ENCODE measurements at places on chromosomes 2 and 18. TPM values are rescaled to one million over a fixed set of nuclear protein-coding genes. Genes with fewer than 3 reads are reported as not detected.

DNA sequence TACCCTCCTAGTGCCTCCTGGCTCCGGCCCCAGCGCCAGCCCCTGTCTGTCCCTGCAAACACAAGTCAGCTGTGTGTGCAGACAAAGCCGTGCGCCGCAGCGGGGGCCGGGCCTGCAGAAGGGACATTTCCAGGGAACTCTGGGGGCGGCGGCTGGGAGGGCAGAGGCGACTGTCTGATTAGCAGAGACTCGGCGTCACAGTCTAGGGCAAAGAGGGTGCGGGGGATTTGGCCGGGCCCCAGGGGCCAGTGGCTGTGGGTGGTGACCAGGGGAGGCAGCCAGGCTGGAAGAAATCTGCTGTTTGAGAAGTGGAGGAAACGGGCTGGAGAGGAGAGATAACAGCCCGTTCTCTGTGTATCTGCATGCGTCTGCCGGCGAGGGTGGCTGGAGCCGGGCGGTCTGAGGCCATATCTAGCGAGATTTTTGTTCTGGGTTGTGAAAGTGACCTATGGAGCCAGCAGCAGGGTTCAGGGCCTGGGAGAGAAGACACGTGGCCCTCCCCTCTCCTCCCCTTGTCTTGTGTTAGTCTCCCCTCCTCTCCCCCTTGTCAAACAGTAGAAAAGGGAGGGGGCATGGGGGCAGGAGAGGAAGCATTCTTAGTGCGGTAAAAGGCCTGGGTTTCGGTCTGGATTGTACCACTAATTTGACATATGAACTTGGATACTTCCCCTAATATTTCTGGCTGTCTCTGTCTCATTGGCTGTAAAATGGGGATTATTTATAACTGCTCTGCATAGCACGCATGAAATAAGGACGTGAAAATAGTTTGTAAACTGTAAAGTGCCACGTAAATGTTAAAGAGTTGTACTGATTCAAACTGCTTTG is 169.4 kb downstream of the SMAD7 start:
- peak; percentile 10 for DNase-seq
- no peaks in the 10 kb centered on the region for H3K27me3 ChIP-seq
- H3K4me1 ChIP-seq = no peaks in the 10 kb centered on the region

GRCh38 chr2:224922142-224922727 is 120.0 kb downstream of the DOCK10 start:
- no peak overlapping the region for H3K27ac ChIP-seq
- no peaks in the 10 kb centered on the region for H3K4me1 ChIP-seq
- H3K4me3 ChIP-seq = no peak overlapping the region
- no peak for DNase-seq
- no peaks in the 10 kb centered on the region for H3K27me3 ChIP-seq

DNA sequence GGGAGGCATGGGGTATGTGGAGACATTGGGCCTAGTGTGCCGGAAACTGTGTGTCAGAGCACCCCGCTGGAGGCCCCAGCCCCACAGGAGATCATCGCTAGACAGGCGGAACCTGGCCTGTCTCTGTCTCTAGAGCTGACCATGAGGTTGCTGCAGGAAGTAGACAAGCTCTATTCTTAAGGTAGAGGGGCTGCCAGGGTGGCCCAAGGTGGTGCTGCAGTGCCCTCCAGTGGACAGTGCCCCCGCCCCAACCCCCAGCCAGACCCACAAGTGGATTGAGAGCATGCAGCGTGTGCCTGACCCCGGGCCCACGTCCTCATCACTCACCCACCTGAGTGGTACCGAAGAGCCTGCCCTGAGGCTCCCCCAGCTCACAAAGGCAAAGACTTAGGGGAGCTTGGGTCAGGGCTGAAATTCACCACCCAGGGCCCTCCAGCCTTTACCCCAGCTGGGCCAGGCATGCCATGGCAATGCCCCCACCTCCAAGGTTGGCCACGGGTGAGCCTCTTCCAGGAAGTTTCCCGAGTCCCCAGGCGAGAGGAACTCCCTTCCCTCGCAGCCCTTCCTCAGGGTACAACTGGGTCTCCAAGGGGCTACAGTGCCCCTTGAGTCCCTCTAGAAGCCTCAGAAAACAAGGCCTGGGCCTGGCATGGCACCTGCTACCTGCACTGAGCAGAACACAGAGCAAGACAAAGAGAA is 155.0 kb downstream of the TTC32 start:
- peak; percentile 64 for DNase-seq
- H3K36me3 ChIP-seq = no peaks in the 10 kb centered on the region
- no peak overlapping the region for H3K27ac ChIP-seq
- no peaks in the 10 kb centered on the region for H3K27me3 ChIP-seq
- peaks cover 8% of the 10 kb centered on the region for H3K4me1 ChIP-seq

DNA sequence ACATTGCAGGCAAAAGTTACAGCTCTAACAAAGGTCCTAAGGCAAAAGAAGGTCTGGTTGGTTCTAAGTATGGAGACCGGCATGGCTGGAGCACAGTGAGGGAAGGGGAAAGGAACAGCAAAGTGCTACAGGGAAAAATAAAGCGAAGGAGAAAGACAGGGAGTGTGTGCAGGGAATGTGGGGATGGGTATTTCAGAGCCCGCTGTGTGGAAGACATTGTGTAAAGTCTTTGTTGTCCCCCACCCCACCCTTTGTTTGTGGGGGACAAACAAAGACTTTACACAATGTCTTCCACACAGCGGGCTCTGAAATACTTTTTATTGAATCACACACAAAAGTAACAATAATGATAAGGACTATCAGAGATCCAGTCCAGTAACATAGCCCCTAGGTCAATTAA is 28.9 kb upstream of the C2orf15 start:
- H3K27ac ChIP-seq = no peak overlapping the region
- DNase-seq = no peak
- H3K4me1 ChIP-seq = no peaks in the 10 kb centered on the region

Gene TM4SF20
- total RNA-seq = not detected

Data from SJCRH30 (cell line).